GM13976 (cell line): ENCODE measurements at places on chromosomes 1 and 21.

- no peak for DNase-seq
Measured at GRCh38 chr1:61053226-61053711, 29.1 kb upstream of the NFIA start.

GRCh38 chr1:26472320-26472900 lies at the start of gene HMGN2:
HMGN2 (plus strand) TSS chr1:26472440; CDS start chr1:26472613, 173 bp downstream.
- DNase-seq = peak; percentile 89

DNA sequence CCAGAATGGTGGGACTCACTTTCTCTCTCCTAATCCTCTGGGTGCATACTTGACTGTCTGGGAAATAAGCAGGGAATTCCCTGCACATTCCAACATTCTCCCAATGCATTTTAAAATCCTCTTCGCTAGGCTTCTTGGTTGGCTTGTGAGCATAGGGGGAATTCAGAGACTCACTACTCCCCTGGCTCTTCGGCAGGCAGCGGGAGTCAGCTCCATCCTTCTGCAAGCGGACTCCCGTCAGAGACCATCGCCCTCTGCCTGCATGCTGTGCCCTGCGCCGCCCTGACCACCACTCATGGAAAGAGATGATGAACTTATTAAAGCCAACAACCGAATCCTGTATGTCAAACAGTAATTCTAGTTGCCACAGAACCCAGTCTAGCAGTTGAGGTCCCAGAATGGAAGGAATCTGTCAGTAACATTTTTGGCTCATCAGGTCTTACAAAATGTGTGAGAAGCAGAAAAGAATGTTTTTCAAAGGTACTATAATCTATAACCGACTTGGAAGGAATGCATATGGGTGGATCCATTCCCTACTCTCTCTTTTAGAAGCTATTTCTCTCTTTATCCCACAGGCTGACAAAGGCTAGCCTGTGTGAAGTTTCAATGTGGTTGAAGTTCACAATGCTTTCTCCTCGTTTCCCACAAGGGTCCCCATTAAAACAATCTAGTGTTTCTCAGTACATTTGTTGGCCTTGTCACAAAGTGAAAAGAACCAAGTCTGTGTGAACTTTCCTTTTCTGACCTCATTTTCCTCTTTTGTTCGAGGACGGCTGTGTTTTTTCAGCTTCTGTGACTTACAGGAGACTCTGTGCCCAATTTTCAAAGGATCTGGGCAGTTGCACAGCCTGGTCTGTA lies 119.1 kb upstream of the ADAR start:
- no peak for DNase-seq

GRCh38 chr1:41743366-41743765 lies 175.4 kb downstream of the HIVEP3 start:
- DNase-seq = no peak

DNA sequence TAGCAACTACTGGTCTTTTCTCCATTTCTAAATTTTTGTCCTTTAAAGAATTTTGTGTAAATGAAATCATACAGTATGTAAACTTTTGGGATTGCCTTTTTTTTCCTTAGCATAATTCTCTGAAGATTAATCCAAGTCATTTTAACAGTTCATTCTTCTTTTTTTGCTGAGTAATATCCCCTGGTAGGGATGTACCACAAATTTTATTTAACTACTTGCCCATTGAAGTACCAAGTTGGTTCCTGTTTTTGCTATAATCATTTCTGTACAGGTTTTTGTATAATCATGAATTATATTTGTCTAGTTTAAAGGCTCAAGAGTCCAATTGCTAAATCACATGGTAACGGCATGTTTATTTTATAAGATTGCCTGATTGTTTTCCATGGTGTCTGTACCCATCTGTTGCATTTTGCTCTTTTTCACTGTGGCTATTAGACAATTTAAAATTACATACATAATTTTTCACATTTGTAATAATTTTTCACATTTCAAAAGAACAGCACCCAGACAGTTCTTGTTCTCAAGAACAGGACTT lies 891.1 kb downstream of the USP25 start:
- no peak for DNase-seq

DNA sequence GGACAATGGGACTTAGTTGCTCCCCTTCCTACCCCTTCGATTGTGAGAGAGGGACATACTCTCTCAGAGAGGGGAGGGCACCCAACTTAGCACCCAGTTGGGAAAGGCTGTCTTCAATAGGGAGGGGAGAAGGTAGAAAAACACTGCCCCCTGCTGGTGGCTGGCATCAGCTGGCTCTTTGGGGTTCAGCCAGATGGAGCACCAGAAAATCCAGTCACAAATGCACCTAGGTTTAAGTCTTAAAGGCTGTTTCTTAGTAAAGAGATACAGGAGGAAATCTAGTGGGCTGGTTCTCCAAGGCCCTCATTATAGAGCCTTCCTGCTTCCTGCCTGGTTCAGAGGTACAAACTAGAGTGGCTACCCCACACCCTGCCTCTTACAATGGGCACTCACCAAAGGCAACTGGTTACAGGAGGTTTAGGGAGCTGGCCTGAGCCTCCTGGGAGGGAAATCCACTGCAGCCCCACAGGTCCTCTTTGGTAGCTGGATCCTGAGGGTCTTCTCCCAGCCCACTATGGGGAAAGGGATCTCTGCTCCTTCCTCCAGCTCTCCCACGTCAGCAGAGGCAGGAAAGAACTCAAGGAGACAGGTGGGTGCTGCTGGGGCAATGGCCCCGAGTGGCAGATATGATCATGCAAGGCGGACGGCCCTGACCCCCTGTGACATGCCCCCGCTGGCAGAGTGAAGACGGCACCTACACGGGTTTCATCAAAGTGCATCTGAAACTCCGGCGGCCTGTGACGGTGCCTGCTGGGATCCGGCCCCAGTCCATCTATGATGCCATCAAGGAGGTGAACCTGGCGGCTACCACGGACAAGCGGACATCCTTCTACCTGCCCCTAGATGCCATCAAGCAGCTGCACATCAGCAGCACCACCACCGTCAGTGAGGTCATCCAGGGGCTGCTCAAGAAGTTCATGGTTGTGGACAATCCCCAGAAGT lies 28.3 kb downstream of the EIF2D start:
- DNase-seq = peak; percentile 84

DNA sequence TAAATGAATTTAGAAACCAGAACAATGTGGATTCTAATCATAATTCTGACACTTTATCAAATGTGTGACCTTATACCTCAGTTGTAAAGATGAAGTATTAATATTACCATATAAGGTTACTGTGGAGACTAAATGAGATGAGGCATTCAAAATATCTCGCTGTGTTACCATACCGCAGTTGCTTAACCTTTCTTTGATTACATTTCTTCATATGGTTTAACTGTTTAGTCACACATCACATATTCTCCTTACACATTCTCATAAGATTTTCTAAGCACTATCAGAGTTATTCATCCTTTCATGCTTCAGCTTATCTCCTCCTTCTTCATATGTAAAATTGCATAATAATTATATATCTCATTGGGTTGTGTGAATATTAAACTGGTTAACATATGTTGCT lies 88.9 kb downstream of the LRRC53 start:
- DNase-seq = no peak

GRCh38 chr21:42521805-42522204 lies 8.2 kb downstream of the SLC37A1 start:
- no peak for DNase-seq

DNA sequence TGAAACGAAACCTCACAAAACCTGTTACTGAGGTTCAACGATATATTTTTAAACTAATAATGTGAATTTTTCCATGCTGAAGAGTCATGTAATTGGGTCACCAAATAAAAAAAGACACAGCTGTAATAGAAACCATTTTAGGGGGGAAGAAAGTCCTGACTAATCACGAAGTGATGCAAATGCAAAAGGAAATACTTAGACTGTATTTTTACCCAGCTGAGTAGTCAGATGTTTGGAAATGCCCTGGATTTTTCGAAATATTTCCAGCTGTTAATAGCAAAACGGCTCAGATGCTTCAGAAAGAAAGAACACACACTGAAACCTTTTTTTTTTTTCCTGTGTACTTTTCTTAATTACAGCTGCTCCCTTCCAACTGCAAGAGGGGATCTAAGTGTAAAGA lies 210.3 kb downstream of the SETD4 start:
- peak; percentile 23 for DNase-seq

- no peak for DNase-seq
Measured at GRCh38 chr1:234528074-234528865, 49.3 kb upstream of the TARBP1 start.

GRCh38 chr1:246020211-246020954 lies 486.7 kb downstream of the SMYD3 start:
- DNase-seq = no peak

GRCh38 chr1:6461051-6461530 lies 4.9 kb downstream of the TNFRSF25 start:
- DNase-seq = no peak

DNA sequence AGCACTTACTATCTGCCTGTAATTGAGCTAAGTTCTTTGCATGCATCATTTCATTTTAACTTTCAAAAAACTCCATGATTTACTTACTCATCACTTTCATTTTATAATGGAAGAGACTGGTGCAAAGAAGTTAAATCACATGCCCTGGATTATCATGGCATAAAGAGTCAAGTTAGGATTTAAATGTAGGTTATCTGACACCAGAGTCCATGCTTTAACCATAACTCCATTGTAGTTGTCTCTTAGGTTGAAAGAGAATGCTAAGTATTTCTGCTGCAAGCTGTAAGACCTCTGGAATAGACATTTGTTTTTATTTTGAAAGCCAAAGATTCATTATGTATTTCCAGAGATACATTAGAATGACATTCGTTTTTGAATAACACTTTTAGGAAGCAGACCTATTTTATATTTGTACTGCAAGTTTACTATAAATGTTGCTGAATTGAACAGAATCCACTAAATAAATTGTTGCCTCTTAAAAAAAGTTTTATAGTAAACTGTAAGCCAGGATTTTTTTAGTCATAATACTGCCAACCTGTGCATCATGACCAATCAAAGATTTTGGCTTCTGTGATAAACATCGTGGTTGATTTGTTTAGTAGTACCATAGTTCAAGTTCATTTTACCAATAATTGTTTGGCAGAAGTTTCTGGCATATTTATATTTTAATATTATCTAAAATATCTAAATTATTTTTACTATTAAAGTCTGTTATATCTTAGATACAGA lies 26.1 kb downstream of the CFH start:
- DNase-seq = no peak

- no peak for DNase-seq
Measured at GRCh38 chr21:29753216-29753615, 186.6 kb downstream of the GRIK1 start.

DNA sequence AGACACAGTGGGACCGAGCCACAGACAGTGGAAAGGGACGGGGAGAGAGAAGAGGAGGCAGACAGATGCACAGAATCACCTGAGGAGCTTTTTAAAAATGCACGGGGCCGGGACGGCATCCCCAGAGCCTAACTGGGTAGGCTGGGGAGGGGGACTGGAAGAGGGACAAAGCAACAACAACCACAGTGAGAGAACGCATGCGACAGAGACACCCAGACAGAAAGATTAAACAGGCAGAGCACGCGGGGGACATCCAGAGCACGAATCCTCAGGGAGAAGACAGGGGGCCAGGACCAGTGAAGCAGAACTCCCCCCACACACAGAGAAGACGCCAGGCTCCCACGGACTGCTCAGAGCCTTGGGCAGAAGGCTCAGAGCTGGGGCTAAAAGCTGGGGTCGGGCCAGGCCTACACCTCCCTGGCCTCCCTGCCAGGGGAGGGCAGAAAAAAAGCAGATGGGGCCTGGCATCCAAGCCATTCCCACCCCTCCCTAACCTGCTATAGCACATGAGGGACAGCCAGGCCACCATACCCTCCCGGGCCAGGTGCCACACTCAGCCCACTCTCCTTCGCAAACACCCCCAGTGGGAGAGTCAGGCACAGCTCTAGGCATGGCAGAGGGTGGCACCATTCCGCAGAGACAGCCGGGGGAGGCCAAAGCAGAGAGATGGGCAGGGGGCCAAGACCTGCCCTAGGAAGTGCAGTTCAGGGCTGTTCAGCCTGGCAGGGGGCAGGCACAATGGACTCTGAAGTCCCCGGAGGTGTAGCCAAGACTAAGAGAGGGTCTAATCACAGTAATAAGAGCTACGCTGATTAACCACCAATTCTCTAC lies 29.8 kb upstream of the COL16A1 start:
- DNase-seq = no peak

- DNase-seq = no peak
Measured at GRCh38 chr1:28246427-28246832, 10.5 kb downstream of the ATP5IF1 start.

DNA sequence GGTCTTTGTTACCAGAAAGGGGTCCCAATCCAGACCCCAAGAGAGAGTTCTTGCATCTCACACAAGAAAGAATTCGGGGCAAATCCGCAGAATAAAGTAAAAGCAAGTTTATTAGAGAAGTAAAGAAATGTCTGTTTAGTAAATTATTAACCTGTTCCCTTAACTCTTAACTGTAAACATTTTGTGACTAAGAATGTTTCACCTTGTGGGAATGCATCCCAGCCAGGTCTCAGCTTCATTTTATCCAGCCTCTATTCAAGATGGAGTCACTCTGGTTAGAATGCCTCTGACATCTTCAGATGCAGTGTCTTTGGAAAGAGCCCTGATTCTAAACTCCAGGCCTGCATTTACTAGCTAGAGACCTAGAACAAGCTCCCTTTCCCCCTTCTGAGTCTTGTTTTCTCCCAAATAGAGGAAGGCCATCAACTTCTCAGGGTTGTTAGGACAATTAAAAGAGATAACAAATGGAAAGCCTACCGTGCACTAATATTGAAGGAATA lies 4.5 kb upstream of the FABP3 start:
- DNase-seq = no peak

DNA sequence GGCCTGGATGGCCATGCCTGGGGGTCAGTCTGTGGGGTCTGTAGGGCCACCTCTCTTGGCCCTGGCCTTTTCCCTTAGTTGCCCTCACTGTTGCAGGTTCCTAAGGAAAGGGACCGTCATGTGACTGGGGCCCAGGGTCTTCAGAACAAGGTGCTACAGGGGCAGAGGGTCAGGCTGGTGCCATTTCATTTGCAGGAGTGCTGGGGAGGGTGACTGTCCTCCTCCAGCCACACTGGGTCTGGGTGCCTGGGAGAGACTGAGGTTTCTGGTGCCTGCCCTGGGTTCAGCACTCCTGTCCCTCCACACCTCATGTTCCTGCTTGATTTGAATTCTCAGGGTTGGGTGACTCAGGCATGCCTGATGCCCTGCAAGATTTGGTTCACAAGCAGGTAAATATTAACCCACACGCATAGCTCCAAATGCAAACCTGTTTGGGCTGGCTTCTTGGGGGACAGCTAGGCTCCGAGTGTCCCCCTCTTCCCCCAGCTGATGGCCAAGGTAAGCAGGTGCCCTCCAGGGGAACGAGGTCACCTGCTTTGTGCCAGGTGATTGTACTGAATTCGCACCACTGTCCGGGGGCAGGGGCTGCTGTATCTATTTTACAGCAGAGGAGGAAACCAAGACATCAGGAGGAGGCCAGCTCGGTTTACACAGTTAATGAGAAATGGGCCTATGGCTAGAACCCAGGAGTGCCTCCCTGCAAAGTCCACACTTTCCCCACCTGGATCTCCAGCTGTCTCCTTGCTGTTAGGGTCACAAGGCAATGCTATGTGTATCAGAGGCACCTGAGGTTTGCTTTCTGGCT lies 20.3 kb downstream of the ARHGEF10L start:
- DNase-seq = no peak
